ENCODE measurements at places on chromosomes 4 and X.

DNA sequence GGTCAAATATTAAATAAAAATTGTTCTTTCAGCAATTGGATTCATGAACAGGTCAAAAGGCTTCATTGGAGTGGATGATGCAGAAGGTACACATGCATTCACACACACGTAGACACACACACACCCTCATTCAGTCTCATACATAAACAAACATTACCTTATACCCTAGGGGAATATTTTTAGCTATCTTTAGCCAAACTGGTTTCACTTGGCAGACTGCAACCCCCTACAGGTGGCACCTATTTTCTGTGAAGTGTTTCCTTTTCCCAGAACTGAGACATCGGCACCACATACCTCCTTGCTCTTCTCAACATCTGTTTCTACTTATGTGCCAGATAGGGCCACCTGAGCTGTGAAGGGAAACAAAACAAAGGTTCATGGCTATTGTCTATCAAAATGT, 18.5 kb upstream of the KDR start:
- DNase-seq, result no peak

- peak; percentile 84 for DNase-seq
These were observed 87.0 kb downstream of the PHOX2B start for GRCh38 chr4:41661442-41662076.

DNA sequence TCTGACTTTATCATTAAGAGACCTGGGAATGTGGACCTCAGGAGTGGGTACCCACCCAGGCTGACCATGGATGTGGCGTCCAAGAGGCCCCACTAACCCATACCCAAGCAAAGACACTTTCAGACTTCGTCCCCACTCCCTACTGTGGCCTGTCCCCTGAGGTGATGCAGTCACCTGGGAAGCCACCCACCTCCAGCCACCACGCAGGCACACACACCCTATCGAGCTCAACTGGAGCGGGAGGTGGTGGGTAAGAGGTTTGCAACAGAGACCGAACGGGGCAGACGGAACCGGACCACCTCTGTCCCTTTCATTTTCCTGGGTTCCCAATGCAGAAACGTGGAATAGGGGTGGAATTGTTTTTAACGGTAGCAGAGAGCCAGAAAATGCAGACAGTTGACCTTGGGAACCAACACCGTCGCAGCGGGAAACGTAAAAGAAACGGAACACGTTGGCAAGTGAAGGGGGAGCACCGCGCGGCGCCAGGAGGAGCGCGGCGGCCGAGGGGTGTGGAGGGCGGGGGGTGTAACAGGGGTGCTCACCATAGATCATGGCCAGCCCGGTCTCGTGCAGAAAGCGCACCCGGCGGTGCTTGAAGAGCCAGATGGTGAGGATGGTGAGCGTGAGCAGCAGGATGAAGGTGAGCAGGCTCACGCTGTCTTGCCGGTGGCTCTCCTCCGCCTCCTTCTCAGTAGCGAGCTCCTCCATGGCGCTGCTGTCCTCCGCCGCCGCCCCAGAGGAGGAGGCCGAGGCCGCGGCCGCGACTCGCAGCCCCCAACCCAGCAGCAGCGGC, 559 bp downstream of the SLC9A7 start:
- no peak for DNase-seq

- no peak for DNase-seq
These were observed 121.7 kb downstream of the AFAP1 start for GRCh38 chr4:7817877-7818398.

DNA sequence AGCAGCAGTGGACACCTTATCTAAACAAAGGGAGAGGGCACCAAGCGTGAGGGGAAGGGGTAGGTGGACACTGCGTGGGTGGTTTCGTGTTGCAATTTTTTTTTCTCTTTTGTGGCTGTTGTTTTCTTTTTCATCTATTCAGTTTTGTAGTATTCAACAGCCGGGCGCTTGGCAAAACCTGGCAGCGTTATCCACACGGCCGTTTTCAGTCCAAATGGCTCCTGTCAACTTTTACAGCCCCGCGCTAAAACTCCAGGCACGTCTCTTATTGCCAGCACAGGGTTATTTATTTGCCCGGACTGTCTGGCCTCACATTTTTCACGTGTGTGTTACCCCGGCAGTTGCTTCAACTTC, 192.2 kb downstream of the BCOR start:
- DNase-seq, result peak; percentile 30

DNA sequence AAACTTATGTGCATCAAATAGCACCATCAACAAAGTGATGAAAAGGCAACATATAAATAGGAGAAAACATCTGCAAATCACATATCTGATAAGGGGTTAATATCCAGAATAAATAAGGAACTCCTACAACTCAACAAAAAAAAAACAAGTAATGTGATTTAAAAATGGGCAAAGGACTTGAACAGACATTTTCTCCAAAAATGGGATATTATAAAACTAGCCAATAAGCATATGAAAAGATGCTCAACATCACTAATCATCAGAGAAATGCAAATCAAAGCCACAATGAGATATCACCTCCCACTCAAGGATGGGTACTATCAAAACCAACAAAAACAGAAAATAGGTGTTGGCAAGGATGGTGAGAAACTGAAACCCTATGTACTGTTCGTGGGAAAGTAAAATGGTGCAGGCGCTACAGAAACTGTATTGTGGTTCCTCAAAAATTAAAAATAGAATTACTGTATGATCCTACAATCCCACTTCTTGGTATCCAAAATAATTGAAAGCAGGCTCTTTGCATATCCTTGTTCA, 2.4 kb downstream of the DNAJB14 start:
- DNase-seq, result no peak

DNA sequence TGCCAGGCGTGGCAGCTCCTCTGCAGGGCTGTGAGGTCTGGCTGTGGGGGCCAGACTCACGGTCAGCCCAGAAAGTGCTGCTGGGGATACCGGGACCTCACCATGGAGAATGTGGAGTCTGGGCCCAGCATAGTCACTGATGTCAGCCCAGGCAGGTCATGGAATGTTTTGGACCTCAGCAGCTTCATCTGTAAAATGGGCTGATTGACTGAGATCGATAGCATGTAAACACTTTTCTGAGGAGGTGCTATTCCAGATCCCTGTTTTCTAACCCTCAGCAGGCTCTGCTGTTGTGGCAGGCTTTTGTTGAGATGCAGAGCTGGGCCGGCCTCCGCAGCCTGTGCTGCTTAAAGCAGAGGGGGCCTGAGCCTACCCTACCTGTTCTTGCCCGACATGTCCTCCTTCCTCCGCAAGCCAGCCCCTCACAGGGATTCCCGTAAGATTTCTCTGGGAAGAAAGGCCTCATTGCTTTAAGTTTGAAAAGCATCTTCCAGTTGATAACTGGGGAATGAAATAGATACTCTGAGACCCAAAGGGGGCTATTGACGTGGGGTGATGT, 38.3 kb upstream of the HGFAC start:
- no peak for DNase-seq

GRCh38 chr4:126130215-126130614, 815.5 kb downstream of the FAT4 start:
- no peak for DNase-seq

GRCh38 chr4:82957045-82957444, 53.6 kb downstream of the LIN54 start:
- DNase-seq, result peak; percentile 5

DNA sequence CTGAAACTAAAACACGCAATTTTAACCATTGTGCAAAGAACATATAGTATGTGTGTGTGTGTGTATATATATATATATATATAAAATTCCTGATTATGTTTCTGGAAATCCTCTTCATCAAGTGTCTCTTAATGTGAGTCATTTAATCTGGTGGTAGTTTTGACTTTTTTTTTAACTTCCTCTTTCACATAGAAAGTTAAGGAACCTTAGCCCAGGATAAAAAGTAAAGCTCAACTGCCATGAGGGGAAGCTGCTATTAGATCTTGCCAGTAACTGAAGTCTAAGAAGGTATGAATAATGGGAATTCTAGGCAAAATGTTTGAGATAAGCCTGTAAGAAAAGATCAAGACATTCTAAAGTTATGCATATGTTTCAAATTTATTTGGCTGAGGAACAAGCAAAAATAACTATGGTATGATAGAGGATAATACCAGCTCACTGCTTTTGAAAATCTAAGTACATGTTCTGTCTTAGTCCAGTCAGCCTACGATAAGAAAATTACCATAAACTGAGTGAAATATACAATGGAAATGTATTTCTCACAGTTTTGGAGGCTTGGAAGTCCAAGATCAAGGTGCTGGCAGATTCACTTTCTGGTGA, 757.0 kb downstream of the TRAM1L1 start:
- no peak for DNase-seq

DNA sequence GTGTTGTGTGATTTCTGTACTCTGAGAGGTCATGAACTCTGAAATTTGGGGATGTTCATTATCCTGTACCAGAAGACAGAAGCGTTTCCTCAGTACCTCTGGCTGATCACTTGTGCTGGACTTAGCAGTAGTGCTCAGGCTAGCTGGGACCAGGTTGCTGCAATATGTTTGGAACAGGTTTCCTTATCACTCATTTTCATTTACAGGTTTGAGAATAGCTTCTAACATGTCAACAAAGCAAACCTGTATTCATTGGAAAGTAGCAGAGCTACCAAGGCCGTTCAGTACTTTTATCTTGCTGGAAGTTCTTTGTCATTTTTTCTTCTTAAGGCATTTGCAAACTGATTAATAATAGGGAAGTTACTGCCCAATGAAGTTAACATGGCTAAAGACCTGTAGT, 242.9 kb upstream of the ANKRD50 start:
- no peak for DNase-seq

All from muscle of leg (tissue), 16 donors.